ENCODE measurements at places on chromosomes 12 and 14. TPM values are rescaled to one million over a fixed set of nuclear protein-coding genes. Genes with fewer than 3 reads are reported as not detected.
A peak's percentile ranks its signal among the peaks of the same experiment; 100 is the strongest.

ASCL4 gene
- total RNA-seq: not detected

HNRNPA1 gene
- total RNA-seq: 2,738 TPM

MSI1 gene
- total RNA-seq: 51.9 TPM

RACGAP1 gene
- 63.5 TPM for total RNA-seq

DNAI7 gene
- not detected for total RNA-seq

ENDOU gene
- total RNA-seq: not detected

DNA sequence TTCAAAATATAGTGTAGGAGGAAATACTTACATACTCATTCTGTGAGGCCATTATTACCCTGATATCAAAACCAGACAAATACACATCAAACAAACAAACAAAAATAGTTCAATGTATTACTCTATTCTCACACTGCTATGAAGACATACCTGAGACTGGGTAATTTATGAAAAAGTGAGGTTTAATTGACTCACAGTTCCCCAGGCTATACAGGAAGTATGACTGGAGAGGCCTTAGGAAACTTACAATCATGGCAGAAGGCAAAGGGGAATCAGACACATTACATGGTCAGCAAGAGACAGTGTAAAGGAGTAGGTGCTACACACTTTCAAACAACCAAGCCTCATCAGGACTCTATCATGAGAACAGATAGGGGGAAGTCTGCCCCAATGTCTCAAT, 1023.2 kb downstream of the TMTC2 start:
- no peak for DNase-seq

DNA sequence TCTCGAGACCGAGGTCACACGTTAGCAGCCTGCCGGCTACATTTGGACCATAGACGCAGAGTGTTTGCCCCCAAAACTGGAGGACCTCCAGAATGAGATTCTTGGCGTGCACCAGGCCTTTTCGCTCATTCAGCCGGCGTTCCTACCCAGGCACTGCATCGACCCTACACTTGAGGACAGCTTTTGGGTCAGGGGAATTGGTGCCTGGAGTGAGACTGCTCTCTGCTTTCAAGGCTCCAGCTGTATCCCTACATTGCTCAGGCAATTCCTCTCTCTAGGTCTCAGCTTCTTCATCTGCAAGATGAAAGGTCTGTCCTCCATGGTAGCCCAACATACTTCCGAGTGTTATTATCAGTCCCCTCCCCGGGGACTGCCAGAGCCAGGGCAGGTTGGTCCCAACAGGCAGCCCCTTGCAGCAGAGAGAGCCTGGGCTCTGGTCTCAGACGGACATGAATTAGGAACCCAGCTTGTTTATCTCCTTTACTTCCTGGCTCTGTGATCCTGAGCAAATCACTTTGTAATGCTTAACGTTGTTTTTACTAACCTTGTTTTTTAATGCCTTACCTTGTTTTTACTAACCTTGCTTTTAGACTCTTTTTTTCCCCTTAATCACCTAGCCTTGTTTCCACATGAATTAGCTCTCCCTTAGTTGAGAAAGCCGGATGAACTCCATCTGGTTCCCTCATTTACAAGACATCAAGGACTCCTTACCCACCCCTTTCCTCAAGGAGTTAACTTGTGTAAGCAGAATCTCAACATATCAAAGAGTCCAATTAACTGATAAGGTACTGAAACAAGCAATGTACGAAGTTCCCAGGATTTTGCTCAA, 892 bp downstream of the TCHP start:
- DNase-seq: peak; percentile 61

- DNase-seq: no peak
Measured at GRCh38 chr14:58731465-58732293, 93.9 kb downstream of the DACT1 start.

DNA sequence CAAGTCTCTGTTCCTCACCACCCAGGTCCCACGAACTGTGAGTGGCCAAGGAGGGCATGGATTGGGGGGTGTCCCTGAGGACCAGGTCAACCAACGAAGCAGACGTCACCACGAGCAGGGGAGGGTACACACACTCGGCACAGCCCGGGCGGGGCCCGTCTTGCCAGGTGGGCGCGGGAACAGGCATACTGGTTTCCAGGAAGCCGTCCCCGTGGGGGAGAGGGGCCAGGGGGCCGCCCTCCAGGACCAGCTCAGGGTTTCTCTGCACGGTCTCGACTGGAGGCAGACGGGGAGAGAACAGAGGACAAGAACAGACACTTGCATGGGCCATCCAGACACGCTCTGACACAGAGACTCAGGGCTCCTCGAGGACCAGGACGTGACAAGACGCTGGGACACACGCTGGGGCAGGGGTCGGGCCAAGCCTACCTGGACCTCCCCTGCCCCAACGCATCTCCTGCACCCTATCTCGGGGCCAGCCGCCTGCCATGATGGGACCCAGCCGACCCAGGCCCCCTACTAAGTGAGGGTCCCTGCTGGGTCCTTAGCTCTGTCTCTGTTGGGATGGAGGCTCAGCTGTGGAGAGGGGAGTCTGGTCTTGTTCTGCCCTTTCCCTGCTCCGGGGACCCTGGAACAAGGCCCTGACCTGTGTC, 11.3 kb downstream of the ARL6IP4 start:
- DNase-seq: no peak

DNA sequence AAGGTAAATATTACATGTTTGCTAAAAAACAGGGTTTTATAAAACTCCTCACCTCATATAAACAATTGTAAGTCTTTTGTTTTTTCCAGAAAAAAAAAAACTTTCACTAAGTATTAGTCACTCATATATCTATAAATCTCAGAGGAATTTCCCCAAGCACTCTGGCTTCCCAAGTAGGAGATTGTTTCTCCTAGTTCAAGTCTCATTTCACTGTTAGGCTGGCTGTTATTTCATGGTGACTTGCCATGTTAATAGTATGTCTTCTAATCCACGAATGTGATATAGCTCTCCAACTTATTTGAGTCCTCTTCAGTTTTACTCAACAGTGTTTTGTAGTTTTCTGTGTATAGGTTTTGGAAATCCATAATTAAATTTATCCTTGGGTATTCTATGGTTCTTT, 61.6 kb downstream of the CAPZA3 start:
- no peak for DNase-seq

GRCh38 chr14:39318574-39318973, 84.9 kb downstream of the MIA2 start:
- no peak for DNase-seq

GRCh38 chr12:82593901-82594396, 92.8 kb upstream of the TMTC2 start:
- no peak for DNase-seq

- peak; percentile 85 for DNase-seq
Measured at GRCh38 chr14:88189417-88190191, 133.5 kb downstream of the KCNK10 start.

DNA sequence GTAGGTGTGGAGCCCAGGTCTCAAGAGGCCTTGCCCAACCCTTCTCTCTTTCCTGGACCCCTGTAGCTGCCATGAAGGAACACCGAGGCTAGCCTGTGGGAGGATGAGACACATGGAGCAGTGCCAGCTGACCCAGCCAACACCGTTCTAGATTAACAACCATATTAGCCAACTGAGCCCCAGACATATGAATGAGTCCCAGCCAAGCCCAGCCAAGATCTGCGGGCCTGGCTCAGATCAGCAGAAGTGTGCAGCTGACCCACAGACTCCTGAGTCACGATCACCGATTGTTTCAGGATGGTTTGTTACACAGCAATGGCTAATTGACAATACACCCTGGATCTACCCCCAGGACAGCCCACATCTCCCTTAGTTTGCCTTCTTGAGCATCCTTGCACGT, 82.1 kb downstream of the NTF3 start:
- DNase-seq: no peak

DNA sequence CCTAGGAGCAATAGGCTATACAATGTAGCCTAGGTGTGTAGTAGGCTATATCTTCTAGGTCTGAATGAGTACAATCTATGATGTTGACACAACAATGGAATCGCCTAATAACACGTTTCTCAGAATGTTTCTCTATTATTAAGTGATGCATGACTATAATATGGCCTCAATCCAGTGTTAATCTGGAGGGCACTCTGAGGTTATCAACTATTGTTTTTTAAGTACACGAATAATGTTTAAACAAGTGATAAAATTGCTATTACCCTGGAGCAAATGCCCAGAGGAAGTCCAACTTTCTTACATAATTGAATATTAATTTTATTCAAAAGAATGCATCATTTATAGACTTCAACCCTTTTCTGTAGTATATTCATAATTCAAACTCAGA, 16.4 kb upstream of the CNIH1 start:
- DNase-seq: no peak

DNA sequence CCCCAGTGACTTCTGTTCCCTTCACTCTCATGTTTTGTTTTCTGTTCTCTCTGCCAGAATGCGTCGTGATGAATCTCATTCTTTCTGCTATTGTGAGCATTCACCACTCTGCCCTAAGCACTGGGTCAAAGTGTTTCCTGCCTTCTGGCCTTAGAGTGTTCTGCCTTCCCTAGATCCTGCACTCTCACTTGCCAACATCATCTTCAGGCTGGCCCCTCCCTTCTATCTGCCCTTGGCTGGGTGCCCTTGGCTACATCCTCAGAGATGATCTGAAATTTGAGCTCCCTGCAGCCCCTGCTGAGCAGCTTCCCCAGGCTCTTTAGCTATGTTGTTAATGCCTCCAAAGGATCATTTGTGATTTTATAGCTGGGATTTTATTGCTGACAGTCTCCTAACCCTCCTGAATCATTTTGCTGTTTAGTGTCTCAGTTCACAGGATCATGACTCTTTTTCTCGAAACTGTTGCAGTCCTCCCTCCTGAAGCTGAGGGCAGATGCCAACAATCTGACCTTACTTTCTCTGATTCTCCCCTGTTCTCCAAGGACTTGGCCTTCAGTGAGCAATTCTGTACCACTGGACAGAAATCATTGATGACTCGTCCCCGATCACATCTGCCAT, 4.5 kb downstream of the DHRS2 start:
- DNase-seq: no peak

DNA sequence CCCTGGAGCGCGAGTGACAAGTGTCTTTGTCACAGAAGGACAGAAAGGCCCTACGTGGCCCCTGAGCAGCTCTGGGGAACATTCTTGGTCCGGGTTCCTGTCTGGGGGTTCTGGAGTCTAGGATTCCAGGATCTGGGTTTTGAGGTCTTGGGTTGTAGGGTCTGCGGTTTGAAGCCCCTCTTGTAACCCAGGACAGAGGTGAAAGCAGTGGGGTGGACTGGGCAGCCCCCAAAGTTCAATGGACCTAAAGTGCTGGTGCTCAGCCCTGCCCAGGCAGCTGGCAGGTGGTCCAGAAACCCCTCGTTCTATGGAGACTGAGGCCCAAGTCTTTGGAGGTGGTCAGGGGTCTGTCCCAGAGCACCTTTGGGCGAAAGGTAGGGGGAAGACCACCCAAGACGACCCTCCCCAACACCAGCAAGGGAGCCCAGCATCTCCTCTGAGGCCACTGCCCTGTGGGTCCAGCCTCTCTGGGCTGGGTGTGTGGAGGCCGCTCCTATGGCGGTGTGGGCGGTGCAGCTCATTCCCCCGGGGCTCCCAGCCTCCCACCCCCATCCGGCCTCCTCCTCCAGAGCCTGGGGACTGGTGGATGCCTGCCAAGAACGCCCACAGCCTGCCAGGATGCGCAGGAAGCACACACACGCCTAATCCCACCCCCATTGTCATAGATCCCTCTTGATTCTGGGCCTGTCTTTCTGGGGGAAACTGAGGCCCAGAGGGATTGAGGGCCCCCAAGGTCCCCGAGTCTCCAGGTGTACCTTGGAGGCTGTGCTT, 30.2 kb upstream of the ANKRD9 start:
- DNase-seq: no peak

GRCh38 chr12:52005903-52006703, 643 bp upstream of the TAMALIN start:
- no peak for DNase-seq

DNA sequence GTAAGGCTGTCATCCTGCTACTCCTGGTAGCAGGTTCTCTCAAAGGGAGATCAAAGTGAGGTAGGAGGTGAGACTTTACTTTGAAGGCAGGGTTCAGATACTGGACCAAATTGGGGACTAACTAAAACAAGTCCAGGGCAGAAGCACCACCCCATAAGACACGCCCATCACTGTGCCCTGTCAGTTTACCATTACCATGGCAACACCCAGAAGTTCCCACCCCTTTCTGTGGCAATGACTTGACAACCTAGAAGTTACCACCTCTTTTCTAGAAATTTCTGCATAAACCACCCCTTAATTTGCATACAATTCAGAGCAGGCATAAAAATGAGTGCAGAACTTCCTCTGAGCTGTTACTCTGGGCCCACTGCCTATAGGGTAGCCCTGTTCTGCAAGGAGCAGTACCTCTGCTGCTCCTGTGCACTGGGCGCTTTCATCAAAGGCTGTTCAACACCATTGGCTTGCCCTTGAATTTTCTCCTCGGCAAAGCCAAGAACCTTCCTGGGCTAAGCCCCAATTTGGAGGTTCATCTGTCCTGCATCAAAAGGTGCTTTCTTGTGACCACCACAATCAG, 64.8 kb upstream of the MAX start:
- no peak for DNase-seq

GRCh38 chr12:117182866-117183265, 7.4 kb downstream of the FBXO21 start:
- DNase-seq: no peak

- DNase-seq: no peak
Measured at GRCh38 chr12:2277492-2278155, 224.8 kb downstream of the CACNA1C start.

- DNase-seq: no peak
Measured at GRCh38 chr12:11059784-11060183, 2.3 kb downstream of the TAS2R46 start.

- DNase-seq: no peak
Measured at GRCh38 chr12:57883700-57884099, 37.2 kb upstream of the CTDSP2 start.

- DNase-seq: no peak
Measured at GRCh38 chr12:13571035-13571434, 374.5 kb downstream of the EMP1 start.
